NCI-H187 treated with DMSO at 0.1 percent for 48 hours (cell line): ENCODE measurements at places on chromosomes 13 and 19.
A peak's percentile ranks its signal among the peaks of the same experiment; 100 is the strongest.

- no peak for DNase-seq
These were observed 85.8 kb downstream of the RAB20 start for GRCh38 chr13:110475550-110476219.

GRCh38 chr19:7483720-7484201 is 5.1 kb downstream of the PEX11G start:
- DNase-seq = no peak

DNA sequence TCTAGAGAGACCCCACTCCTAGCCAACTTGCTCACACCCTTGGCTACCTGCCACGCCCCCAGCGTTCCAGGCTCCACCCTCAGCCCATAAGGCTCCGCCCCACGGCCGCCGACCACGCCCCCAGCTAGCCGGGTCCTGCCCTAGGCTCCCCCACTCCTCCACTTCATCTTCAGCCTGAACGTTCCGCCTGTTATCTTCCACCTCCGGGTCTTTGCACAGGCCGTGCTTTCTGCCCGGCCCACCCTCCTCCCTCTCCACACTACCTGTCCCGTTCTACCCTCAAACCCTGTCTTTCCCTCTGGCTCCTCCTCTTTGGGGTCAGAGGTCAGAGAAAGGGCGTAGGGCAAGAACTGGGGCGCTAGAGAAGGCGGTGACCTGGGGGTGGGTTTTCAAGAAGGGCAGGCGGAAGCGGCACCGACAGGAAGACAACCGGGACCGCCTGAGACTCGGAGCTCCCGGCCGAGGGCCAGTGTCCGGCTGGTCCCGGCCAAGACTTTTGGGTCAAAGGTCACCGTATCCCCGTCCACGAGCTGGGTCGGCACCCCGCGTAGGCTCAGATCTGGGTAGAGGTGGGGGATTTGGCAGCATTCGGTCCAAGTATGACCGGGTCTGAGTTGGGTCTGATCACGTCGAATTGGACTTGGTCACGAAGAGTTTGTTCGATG is 2.2 kb downstream of the PDE4C start:
- DNase-seq = no peak

DNA sequence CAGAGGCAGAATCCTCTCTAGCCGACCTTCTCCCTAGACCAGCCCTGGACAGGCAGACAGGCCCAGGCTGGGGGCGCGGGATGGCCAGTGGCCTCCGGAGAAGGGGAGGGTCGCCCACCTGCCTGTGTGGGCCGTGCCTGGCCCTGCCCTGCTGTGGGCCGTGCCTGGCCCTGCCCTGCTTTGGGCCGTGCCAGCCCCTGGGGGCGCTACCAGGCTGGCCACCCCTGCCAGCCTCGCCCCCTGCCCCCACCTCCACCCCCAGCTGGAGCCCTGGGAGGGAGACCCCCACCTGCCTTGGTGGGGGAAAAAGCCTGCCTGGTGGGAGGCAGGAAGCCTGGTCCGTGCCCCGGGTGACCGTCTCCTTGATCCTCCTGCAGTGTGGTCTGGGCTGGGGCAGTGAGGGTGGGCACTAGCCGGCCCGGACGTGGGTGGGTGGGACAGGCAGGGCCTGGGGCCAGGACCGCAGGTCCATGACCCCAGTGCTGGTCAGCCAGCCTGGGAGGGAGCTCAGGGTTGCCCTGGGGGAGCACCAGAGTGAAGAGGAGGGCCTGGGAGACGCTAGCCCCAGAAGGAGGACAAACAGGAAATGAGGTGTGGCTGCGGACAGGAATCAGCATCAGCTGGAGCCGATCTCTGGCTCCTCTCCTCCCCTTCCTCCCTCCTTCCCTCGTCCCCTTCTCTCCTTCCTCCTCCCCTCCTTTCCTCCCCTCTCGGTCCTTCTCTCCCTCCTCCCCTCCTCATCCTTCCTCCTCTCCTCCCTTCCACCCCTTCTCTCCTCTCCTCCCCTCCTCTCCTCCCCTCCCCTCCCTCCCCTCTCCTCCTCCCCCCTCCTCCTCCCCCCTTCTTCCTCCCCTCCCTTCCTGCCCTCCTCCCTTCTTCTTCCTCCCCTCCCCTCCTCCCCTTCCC is 5.1 kb upstream of the MKNK2 start:
- DNase-seq = no peak

DNA sequence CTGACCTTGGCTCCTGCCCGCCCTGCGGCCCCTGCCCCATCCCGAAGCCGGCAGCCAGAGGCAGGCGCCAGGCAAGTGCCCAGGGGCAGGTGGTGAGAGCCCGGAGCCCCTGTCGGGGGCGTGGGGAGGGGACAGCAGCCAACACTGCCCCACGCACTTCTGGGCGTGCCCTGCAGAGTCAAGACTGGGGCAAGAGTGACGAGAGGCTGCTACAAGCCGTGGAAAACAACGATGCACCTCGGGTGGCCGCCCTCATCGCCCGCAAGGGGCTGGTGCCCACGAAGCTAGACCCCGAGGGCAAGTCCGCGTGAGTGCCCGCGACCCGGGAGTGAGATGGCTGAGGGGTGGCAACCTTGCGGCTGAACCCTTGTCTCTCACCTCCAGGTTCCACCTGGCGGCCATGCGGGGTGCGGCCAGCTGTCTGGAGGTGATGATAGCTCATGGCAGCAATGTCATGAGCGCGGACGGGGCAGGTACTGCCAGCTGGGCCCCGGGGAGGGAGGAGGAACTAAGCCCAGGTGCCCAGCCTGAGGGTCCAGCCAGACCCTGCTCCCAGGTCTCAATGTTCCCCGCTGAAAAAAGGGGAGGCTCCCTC is 17.3 kb downstream of the ANKRD24 start:
- no peak for DNase-seq

DNA sequence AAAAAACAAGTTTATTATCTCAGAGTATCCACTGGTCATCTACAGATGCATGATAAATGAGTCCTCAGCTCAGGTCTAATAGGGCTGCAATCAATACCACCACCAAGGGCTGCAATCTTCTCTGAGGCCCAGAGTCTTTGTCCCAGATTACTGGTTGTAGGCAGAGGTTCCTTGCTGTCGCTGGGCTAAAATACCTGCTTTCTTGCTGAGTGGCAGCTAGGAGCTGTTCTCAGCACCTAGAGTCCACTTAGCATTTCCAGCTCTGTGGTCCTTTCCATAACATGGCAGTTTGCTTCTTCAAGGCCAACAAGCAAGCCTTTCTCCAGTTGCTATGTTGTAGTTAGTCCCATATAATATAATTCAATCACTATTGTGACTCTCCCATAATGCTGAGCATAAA is 351.3 kb downstream of the SLITRK1 start:
- DNase-seq = no peak

- no peak for DNase-seq
These were observed 217.5 kb downstream of the ABCC4 start for GRCh38 chr13:95083758-95084157.

DNA sequence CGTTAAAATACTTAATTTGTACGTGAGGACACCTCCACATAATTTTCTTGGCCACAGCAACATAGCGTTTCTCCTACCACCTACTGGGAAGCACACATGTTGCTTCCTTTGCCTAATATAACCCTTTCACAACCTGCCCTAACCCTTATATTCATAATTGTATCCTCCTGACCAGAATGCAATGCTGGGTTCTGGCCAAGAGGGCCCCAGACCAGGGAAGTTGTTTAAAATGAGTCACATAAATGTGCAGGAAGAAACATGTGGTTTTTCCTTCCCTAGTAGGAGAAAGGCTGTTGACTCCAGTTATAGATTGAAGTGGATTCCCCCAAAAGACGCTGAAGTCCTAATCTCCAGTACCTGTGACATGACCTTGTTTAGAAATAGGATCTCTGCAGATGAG is 187.3 kb downstream of the NUFIP1 start:
- DNase-seq = no peak

DNA sequence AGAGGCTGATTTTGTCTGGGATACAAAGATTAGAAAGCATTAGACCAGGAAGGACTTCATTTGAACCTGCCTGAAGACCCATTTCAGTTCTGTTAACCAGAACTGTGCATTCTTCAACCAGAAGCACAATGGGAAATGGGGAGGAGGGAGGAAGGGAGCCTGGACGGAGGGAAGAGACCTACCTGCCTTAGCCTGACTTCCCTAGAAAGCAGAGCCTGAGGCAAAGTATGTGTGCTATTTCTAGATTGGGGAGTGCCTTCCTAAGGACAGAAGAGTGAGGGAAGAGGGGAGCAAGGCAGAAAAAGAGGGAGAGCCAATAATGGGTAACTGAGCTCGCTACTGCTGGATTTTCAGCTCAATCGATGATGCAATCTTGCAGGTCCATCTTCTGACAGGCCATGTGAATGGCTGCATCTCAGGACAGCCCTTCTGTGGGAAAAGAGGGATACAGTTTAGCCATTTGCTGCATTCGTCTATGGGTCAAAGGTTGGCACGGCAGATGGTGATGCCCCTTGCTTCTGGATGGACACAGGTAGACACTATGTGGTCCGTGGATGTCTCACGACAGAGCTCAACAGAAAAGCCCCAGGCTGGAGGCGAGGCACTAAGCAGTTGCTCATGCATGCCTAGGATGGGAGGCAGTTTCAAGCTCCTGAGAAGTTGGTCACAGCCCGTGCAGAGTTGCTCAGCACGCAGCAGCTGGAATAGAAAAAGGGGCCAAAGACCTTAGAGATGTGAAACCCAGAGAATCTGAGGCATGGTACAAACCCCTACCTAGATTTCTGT is 78.8 kb upstream of the UBL3 start:
- DNase-seq = no peak

GRCh38 chr19:31560086-31561060 is 211.1 kb upstream of the TSHZ3 start:
- DNase-seq = no peak

DNA sequence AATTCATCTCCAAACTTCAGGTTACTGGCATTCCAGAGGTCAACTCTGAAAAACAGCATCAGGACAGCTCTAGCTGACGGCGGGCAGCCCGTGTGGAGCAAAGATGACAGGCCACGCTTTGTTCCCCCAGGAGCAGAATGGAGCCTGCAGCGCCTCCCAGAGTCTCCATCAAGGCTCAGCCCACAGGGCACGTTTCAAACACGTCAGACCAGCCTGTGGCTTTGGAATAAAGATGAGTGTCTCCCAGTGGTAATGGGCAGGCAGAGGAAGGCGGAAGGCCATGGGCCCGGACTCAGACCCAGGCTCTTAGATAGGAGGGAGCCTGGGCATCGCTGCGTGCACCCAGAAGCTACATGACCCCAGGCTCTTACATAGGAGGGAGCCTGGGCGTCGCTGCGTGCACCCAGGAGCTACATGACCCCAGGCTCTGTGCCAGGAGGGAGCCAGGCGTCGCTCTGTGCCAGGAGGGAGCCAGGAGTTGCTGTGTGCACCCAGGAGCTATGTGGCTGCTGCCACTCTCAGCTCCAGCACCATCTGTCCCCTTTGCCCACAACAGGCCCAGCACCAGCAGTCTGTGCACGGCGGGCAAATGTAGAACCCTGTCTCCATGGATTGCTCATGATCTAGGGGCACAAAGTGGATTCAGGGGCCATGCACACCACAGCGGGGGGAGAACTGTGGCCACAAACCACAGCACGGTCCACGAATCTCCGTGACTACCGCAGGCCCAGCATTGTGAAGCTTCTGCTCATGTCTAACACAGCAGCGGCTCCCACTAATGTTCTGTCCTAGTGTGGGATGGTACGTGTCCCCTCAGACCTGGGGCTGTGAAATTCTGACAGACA is 47.8 kb upstream of the C13orf46 start:
- DNase-seq = no peak

DNA sequence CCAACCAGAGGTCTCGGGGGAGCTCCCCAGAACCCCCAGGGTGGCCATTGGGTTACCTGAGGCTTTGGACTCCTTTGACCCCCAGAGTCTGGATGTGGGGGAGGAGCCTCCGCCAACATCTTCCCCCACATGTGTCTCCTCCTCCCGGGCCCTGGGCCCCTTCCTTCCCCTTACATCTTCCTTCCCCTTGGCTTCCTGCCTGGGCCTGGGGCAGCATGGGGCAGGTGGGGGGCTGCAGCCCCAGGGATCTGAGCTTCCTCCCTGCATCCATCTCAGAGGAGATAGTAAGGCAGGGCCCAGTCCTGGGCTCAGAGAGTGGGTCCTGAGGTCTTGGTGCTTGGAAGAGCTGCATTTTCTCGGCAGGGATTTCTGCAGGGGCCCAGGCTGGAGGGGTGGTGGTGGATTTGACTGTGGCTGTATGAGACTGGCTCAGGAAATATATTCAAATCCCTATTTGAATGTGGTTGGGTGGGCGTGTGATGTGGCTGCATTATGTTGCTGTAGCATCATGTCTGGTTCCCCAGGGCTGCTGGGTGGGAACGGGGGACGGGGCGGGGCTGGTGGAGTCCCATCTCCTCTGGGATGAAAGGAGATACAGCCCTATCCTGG is 919 bp downstream of the VAV1 start:
- no peak for DNase-seq

DNA sequence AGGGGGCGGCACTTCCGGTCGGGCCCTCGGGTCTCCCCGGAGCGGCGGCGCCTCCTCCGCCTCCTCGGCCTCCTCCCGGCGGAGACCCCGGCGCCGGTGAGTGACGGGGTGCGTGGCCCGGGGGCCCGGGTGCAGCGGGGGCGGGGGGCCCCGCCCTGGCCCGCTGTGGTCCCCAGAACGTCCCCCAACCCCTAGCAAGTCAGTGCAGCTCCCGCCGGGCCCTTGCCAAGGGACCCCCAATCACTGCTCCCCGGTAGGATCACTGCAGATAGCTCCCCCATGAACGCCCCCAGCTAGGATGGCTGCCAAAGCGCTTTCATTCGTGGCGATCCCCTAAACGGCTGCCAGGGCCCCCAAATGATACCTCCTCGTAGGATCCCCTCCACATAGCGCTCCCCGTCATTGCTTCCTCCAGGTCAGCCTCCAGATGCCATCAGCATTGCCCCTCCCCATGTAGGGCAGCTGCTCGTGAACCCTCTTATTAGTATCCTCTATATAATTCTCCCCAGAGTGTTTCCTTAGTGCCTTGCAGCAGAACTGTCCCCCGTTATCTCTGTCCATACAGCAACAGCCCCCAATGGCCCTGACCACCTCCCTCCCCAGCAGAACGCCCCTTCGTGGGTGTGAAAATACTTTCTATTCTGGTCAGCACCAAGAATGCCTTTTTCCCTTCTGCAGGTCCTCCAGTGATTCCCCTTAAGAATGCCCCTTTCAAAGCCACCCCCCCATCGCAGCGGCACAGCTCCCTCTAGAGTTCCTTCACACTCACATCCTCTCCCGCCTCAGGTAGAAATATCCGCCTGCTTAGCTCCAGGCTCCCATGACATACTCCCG is at the start of gene ZNF865:
ZNF865 (plus strand) TSS at position 11 of the 834 bp plus-strand sequence. CDS start 7,972 bp downstream, outside the sequence.
- peak; percentile 15 for DNase-seq

GRCh38 chr19:5953030-5953589 is 24.8 kb downstream of the RANBP3 start:
- DNase-seq = no peak

GRCh38 chr13:106178816-106179215 is 356.6 kb downstream of the EFNB2 start:
- DNase-seq = no peak
